Left kidney (tissue), 8 donors: ENCODE measurements at places on chromosomes 3 and 15. TPM values are rescaled to one million over a fixed set of nuclear protein-coding genes. Genes with fewer than 3 reads are reported as not detected.

DNA sequence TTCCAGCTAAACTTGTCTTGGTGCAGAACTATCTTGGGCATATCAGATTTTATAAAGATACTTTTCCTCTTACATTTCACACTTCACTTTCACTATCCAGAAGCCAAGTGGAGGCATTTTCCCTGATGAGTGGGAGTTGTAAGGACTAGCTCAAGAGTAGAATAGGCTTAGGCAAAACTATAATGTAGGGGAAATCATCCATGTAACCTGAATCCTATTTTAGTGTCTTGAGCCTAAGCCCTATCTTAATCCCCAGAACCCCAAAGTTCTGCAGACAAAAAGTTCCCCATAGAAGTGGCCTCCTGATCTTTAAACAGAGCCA, 42.2 kb upstream of the CD47 start:
- no peak for DNase-seq

- DNase-seq: no peak
These were observed 123.2 kb upstream of the TBC1D5 start for GRCh38 chr3:17865631-17866030.

The SERPINI2 gene
- polyA plus RNA-seq: 1.9 TPM

GRCh38 chr15:98621021-98621420, 27.3 kb upstream of the IGF1R start:
- DNase-seq: no peak

DNA sequence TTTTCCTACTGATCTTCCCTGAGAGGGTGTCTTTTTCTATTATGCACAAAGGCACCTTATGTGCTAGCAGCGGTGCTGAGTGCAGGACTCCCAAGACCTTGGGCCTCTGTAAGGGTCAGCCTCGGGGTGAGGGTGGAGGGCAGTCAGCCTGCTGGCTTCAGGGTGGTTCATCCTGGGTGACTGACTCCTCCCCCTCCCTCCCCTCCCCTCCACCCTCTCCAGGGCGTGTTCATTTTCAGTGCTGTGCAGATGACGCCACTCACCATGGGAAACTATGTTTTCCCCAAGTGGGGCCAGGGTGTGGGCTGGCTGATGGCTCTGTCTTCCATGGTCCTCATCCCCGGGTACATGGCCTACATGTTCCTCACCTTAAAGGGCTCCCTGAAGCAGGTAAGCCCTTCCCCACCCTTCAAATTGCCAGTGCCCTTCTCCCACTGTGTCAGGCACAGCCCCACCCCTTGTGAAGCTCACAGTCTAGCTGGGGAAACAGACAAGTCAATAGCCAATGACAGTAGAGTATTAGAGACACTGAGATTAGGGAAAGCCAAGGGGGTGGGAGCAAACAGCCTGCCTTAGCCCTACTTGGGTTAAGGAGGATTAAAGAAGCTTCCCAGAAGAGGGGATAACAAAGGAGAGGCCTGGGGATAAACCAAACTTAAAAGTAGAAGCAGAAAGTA, 41.9 kb downstream of the SLC6A1 start:
- DNase-seq: no peak

DNA sequence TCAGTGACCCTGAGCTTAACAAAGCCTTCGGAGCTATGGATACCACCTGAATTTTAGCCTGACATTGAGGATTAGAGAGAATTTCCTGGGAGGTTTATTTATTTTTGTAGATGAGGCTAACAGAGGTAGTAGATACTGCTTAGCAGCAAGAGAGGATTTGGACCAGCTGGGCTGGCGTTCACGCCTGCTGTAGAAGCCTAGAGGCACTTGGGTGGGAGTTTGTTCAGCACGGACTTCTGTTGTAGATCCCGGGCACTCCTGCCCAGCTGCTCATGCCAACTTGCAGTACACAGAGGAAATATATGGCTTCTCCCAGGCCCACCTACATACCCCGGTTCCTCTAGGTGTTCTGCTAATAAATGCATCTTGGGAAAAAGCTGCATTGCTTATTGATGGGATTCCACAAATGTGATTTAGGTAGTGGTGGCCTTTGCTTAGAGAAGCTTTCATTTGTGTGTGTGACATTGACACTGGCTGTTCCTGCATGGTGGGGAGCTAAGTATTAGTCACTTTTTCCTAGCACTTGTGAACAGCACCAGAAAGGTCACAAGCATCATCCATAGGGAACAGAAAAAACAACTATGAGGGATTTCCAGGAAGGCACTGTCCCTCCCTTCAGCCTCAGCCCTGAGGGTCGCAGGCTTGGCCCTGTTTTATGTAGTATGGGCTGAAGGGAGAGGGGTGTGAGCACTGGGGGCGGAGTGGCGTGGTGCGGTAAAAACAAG, 324.8 kb upstream of the LRRFIP2 start:
- DNase-seq: no peak

- DNase-seq: no peak
These were observed 25.6 kb downstream of the HACD2 start for GRCh38 chr3:123559040-123559861.

The EPHA3 gene
- 5.1 TPM for polyA plus RNA-seq
